ENCODE measurements at places on chromosomes 7 and 10.

DNA sequence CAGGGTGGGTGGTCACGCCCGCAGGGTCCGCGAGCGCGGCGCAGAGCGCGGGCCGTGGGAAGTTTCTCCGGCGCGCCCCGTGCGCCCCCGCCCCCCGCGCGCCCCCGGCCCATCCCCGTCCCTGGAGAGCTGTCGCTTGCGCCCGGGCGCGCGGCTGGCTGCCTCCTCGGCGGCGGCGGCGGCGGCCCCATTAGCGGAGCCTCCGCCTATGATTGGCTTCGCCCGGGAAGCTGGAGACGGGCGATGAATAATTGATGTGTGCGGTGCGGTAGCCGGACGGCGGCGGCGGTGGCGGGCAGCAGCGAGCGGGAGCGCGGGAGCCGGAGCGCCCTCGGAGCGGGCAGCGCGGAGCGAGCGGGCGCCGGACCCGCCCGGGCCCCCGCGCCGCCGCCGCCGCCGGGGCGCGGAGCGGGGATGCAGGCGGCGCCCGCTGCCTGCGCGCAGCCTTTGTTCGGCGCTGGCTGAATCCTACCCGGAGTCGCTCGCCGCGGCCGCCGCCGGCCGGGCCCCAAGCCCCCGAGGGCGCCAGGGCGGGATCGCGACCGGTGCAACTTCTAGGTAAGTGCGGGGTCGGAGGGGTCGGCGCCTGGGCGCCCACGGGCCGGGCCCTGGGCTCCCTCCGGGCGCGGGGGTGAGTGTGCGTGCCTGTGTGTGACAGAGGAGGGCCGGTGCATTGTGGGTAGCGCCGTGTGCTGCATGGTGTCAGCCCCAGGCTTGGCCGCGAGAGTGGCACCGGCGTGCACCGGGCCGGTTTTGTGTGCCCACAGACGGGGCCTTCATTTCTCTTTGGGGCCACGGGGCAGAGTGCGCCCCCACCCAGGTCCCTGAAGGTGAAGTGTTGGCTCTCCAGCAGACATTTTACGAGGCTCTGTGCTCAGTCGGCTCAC lies 103.8 kb upstream of the PPIF start:
- H3K4me1 ChIP-seq, result peaks cover 45% of the 10 kb centered on the region
- H3K36me3 ChIP-seq, result no peaks in the 10 kb centered on the region
- peaks cover 30% of the 10 kb centered on the region for H3K27me3 ChIP-seq
- DNase-seq, result peak; percentile 91

DNA sequence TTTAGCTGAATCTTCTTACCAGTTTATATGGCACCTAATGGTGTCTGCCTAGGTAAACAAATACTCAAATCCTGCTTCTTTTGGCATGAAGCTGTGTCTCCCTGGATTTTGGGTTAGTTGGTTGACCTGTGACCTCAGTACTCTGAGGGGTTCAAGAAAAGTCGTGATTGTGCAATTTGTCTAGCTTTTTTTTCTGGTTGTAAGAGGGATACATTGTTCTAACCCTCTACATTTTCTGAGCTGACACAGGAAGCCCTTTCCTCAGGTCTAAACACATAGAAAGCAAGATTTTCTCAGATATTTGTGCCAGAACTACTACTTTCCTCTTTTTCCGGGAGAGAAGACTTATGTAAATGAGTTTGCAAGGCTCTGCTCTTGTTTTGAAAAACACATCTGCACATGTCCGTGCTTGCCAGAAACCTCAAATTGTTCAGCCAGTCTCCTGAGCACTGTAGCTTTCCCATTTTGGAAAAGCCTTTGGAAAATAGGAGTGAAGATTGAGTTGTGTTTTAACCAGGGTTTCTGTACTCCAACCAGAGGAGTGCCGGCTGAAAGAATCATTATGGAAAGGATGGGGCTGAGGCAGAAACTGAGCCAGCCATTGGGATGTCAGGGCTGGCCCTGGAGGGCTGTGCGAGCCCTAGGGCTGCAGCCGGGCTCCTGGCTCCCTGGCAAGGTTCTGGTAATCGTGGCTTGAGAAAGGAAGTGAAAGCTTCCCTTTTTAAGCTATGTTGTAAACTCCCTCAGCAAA lies 31.3 kb upstream of the CXCL12 start:
- no peak for DNase-seq
- no peaks in the 10 kb centered on the region for H3K36me3 ChIP-seq
- no peaks in the 10 kb centered on the region for H3K27me3 ChIP-seq
- no peak overlapping the region for H3K4me3 ChIP-seq
- H3K27ac ChIP-seq, result no peak overlapping the region

GRCh38 chr7:104891949-104892348 lies 122.1 kb upstream of the KMT2E start:
- no peak overlapping the region for H3K4me3 ChIP-seq
- no peak for DNase-seq
- no peak overlapping the region for H3K27ac ChIP-seq
- peaks cover 9% of the 10 kb centered on the region for H3K4me1 ChIP-seq
- no peaks in the 10 kb centered on the region for H3K36me3 ChIP-seq

- no peaks in the 10 kb centered on the region for H3K4me1 ChIP-seq
- H3K36me3 ChIP-seq, result no peaks in the 10 kb centered on the region
- no peaks in the 10 kb centered on the region for H3K27me3 ChIP-seq
- no peak for DNase-seq
- H3K4me3 ChIP-seq, result no peak overlapping the region
These were observed 150.7 kb downstream of the MGMT start for GRCh38 chr10:129617768-129618167.

- H3K27ac ChIP-seq, result no peak overlapping the region
- peaks cover 11% of the 10 kb centered on the region for H3K27me3 ChIP-seq
- H3K36me3 ChIP-seq, result no peaks in the 10 kb centered on the region
- DNase-seq, result peak; percentile 75
- peaks cover 6% of the 10 kb centered on the region for H3K4me1 ChIP-seq
These were observed 125.2 kb upstream of the RET start for GRCh38 chr10:42951486-42952251.

DNA sequence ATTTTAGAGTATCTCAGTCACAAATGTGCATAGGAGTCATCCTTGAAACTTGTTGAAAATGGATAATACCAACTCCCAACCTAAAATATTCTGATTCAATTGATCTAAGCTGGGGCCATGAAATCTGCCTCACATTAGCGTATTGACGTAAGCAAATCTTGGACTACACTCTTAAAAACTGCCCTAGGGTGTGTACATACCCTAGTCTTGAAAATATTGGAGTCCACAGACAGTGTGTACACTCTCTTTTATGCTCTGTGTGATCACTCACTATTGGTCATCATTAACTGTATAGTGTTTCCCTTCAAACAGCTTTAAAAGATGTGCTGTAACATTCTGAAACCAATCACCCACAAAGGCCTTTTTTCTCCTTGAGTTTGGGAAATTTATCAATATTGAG lies 102.9 kb upstream of the FERD3L start:
- H3K4me3 ChIP-seq, result no peak overlapping the region
- no peaks in the 10 kb centered on the region for H3K36me3 ChIP-seq
- H3K4me1 ChIP-seq, result no peaks in the 10 kb centered on the region
- H3K27me3 ChIP-seq, result no peaks in the 10 kb centered on the region
- no peak for DNase-seq

- peaks cover 31% of the 10 kb centered on the region for H3K27me3 ChIP-seq
- no peak overlapping the region for H3K27ac ChIP-seq
- no peaks in the 10 kb centered on the region for H3K36me3 ChIP-seq
- no peaks in the 10 kb centered on the region for H3K4me1 ChIP-seq
- no peak overlapping the region for H3K4me3 ChIP-seq
- DNase-seq, result no peak
These were observed 2.7 kb downstream of the PROSER2 start for GRCh38 chr10:11825796-11826414.

DNA sequence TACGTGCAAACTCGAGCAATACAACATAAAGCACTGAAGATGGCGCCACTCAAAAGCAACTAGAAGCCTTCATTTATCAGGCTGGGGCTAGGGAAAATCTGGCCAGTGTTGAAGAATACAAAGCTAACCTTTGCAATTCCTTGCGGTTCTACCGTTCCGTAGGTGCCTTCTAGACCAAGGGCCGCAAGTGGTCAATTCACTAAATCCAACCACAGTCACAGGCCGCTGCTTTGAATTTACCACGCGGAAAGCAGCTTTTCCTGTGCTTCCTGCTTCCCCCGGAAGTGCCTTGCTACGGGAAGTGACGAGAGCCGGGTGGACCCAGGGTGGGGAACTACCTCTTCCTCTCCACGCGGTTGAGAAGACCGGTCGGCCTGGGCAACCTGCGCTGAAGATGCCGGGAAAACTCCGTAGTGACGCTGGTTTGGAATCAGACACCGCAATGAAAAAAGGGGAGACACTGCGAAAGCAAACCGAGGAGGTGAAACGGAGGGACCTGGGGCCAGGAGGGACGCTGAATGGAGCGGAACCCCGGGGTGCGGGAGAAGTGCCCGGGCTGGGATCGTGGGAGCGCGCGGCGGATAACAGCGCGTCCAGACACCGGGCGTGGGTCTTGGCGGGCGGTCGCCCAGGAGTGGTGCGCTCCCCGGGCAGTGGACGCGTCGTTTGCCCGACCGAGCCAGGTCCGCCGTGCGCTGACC lies at the start of gene DDX21:
Gene DDX21 (plus strand): TSS at position 339 of the 701 bp plus-strand sequence. CDS start 56 bp downstream, at position 395.
- H3K27me3 ChIP-seq, result no peaks in the 10 kb centered on the region
- H3K27ac ChIP-seq, result peak within 1 kb of the TSS; percentile 81
- H3K36me3 ChIP-seq, result peaks cover 11% of the 10 kb centered on the region
- DNase-seq, result peak; percentile 88
- peak within 1 kb of the TSS; percentile 98 for H3K4me3 ChIP-seq

GRCh38 chr10:21929070-21929469 lies 74.5 kb downstream of the DNAJC1 start:
- H3K4me1 ChIP-seq, result peaks cover 11% of the 10 kb centered on the region
- no peaks in the 10 kb centered on the region for H3K36me3 ChIP-seq
- no peak overlapping the region for H3K27ac ChIP-seq
- H3K4me3 ChIP-seq, result no peak overlapping the region
- H3K27me3 ChIP-seq, result no peaks in the 10 kb centered on the region

DNA sequence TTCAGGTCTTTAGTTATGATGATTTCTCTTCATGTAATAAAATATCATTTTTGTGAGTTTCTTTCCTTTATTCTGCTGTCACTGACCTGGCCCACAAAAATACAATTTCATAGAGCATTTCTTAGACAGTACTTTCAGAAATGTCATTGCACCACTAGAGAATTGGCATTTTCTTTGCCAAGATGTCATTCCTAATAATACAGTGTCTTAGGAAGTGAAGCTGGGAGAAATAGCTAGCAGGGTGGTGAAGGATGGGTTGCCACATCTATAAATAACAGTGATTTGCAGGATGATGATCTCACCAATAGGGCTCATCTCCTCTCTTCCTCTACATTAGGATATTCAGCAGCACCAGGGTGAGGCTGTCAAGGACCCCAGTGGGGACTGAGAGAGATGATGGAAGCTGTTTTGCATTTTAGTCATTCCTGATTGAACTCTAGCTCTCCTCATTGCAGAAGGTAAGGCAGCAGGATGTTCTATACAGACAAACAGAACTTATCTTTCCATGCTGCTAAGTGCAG lies 452.1 kb downstream of the NXPH1 start:
- H3K36me3 ChIP-seq, result no peaks in the 10 kb centered on the region
- no peaks in the 10 kb centered on the region for H3K27me3 ChIP-seq
- no peak overlapping the region for H3K4me3 ChIP-seq
- H3K4me1 ChIP-seq, result peaks cover 16% of the 10 kb centered on the region

GRCh38 chr7:2409745-2410414 lies 6.5 kb downstream of the CHST12 start:
- DNase-seq, result no peak
- no peaks in the 10 kb centered on the region for H3K27me3 ChIP-seq
- H3K4me1 ChIP-seq, result peaks cover 15% of the 10 kb centered on the region
- H3K36me3 ChIP-seq, result no peaks in the 10 kb centered on the region

DNA sequence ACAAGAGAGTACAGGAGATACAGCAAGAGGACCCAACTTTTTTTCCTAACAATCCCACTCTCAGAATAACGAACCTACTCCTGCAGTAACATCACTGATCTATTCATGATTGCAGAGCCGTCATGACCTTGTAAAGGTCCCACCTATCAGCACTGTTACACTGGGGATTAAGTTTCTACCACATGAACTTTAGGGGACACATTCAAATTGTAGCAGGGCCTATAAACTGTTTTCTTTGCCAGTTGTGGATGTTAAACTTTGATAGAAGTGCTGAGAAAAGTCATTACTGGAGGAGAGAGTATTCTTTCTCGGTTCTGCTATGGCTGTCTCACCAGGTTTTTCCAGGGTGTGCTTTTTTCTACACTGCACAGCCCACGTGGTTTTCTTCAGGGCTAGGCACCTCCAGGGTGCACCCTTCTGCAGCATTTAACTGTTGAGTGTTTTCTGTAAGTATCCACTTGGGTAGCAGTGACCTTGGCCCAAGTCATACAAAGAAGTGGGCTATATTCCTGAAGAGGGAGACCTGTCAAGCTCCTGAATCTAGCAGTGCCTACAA lies 131.6 kb upstream of the AHR start:
- H3K36me3 ChIP-seq, result no peaks in the 10 kb centered on the region
- no peak overlapping the region for H3K27ac ChIP-seq
- no peak for DNase-seq
- H3K4me3 ChIP-seq, result no peak overlapping the region

DNA sequence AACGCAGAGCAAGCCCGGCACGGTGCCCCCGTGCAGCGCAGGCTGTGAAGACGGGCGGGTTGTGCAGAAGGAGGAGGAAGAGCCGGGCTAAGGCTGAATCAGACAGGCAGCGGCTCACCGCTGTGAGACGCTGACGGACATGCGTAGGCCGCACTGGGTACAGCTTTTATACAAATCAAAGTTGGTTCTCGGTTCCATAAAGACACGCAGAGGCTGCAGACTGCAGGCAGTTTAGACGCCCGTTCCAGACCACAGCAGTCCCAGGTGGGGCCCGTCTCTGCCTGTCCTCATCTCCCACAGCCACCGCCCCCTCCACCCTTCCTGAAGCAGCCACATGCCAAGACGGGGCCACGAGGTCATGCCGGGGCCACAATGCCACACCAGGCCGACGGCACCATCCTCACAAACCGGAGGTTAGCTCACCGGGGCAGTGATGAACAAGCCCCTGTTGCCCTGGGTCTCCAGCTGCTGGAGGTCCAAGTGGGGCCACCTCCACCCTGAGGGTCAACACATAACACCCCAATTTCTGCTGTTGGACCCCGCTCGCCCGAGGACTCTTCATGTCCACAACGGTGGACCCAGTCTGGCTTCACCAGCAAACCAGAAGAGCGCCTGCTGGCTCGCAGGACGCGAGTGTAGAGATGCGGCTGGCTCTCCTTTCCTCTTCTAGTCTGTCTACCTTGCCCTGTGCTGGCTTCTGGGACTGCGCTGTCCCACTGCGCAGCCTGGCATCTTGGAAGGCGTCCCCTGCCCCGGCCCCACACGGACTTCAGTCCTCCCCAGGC lies 227.2 kb downstream of the ELFN1 start:
- no peaks in the 10 kb centered on the region for H3K36me3 ChIP-seq
- H3K4me1 ChIP-seq, result no peaks in the 10 kb centered on the region
- DNase-seq, result no peak
- no peaks in the 10 kb centered on the region for H3K27me3 ChIP-seq

All from neural progenitor cell (in vitro differentiated cells).